Hypothalamus (tissue), 51 donors: ENCODE measurements at places on chromosomes 4 and X.

DNA sequence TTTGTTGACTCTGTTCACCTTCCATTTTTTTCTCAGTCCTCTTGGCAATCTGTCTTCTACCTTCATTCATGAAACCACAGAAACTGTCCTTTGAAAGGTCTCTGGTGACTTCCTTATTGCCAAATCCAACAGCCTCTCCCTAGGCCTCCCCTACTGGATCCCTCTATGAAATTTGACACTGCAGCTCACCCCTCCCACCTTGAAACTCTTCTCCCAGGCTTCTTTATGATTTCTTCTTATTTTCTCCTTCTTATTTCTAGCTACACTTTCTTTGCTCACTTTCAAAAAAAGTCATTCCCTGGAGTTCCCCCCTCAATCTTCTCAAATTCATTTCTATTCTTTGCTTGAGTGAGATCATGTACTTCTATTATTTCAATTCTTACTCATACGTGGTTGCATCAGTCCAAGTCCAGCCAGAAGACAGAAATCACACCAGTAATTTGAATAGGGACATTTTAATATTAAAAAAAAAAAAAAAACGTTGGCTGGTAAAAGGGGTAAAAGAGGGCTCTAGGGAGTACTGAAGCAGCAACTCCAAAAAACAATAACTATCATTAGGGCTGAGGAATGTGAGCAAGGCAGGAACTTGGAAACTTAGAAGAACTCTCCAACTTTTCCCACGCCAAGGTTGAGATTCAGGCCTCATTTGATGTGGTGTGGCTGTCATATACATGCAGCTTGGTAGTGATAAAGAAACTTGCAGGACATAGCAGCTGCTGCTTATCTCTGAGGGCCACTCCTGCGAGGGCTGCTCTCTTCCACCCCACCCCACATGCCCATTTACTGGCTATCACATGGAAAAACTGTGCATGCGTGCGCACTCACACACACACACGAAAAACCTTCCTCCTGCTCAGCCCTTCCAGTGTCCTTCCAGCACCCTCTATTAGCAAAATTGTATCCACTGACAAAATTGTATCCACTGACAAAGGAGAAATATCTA, 169.8 kb upstream of the GALNT7 start:
- no peak for DNase-seq

DNA sequence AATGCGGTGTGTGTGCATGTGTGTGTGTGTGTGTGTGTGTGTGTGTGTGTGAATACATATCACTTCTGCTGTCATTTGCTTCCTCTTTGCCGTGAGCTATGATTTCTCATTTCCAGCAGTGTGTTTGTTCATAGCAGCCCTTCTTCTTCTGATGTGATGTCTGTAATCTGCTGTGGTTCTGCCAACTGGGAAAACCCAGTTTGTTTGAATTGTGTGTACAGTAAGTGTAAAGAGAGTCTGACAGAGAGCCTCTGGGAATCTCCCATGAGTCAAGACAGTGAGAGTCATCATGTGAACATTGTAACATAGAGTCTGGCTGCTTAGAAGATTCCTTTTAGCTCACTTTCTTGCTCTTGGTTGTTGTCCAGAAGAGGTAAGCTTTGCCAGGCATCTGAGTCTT, 8.4 kb upstream of the NWD2 start:
- no peak for DNase-seq

- DNase-seq, result no peak
Measured at GRCh38 chr4:39525822-39526690, 1.2 kb downstream of the UGDH start.

- DNase-seq, result no peak
Measured at GRCh38 chr4:155615081-155615887, 51.4 kb upstream of the GUCY1A1 start.

- DNase-seq, result no peak
Measured at GRCh38 chr4:88730811-88731210, 33.2 kb upstream of the NAP1L5 start.
